ENCODE measurements at places on chromosomes 7 and 10.
A peak's percentile ranks its signal among the peaks of the same experiment; 100 is the strongest.

- no peak overlapping the region for H3K4me3 ChIP-seq
- DNase-seq, result no peak
- no peaks in the 10 kb centered on the region for H3K27me3 ChIP-seq
- H3K36me3 ChIP-seq, result no peaks in the 10 kb centered on the region
- H3K27ac ChIP-seq, result no peak overlapping the region
These were observed 136.6 kb upstream of the SVIL start for GRCh38 chr10:29771376-29771775.

GRCh38 chr7:129412501-129412900, 21.7 kb upstream of the STRIP2 start:
- no peaks in the 10 kb centered on the region for H3K27me3 ChIP-seq
- DNase-seq, result no peak
- H3K4me3 ChIP-seq, result no peak overlapping the region
- no peaks in the 10 kb centered on the region for H3K36me3 ChIP-seq

DNA sequence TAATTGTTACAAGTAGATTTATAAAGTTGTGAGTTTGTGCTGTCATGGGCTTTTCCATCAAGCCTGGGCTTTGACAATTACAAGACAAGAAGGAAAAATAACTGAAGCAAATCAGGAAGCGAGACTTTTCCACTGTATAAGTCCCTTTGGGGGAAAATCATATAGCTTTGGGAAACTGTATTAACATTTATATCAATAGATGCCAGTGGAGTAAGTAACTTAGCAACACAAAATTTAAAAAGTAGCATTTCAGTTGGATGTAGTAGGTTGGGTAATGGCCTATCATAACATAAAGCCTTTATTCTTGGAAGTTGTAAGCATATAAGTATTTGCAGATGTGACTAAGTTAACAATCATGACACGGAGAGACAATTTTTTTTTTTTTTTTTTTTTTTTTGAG, 931.1 kb downstream of the CNTNAP2 start:
- no peak overlapping the region for H3K4me3 ChIP-seq
- no peak overlapping the region for H3K27ac ChIP-seq
- no peak for DNase-seq

- DNase-seq, result peak; percentile 26
- H3K27me3 ChIP-seq, result no peaks in the 10 kb centered on the region
- no peak overlapping the region for H3K4me3 ChIP-seq
These were observed 305.1 kb upstream of the PITRM1 start for GRCh38 chr10:3477683-3478082.

DNA sequence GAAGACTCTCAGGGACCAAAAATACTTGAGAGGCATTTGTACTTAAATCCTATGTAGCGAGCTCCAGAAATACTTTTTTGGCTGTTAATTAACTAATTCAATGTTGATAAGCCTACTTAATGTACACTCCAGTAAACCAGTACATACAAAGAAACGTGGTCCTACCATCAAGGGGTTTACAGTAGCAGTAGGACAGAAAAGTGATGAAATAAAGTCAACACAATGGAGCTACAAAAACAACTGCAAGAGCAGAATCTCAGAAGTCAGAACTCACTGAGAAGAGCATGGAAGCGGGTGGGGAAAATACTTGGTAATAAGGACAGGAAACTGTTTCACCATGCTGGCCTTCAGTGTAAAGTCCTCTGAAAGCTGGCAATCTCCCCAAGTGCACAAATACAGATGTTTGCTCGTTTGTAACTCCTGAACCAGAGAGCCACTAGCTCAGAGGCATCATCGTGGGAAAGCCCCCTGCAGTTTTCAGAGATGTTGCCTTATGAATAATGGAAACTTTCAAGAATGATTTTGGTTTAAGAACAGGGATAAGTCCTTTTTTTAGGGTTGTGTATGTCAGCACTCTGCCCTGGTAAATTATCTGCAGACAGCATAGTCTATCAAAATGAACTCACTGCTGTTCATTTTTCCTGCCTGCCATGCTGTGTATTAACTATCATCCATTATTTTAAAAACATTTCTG, 233.2 kb downstream of the SORCS1 start:
- no peaks in the 10 kb centered on the region for H3K4me1 ChIP-seq
- no peak overlapping the region for H3K27ac ChIP-seq
- no peaks in the 10 kb centered on the region for H3K36me3 ChIP-seq
- H3K27me3 ChIP-seq, result no peaks in the 10 kb centered on the region

GRCh38 chr10:24223953-24224352, 15.0 kb downstream of the KIAA1217 start:
- no peak overlapping the region for H3K27ac ChIP-seq
- DNase-seq, result no peak
- no peaks in the 10 kb centered on the region for H3K36me3 ChIP-seq
- H3K27me3 ChIP-seq, result no peaks in the 10 kb centered on the region
- H3K4me1 ChIP-seq, result no peaks in the 10 kb centered on the region

DNA sequence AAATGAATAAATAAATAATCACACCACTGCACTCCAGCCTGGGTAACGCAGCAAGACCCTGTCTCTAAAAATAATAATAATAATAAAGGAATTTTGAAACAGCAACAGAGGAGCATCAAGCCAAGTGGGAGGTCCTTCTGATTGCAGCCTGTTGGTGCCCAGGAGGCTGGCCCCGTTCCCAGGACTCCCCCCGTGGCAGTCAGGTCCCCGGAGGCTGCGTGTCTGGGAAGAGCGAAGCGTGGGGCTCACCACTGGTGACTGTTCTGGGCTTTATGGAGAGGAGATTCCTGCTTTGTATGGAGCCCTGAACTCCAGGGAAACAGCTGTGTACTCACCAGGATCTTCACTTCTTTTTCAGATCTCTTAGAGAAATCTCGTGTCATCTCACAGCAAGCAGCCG, 19.3 kb upstream of the MYH16 start:
- no peaks in the 10 kb centered on the region for H3K36me3 ChIP-seq
- no peaks in the 10 kb centered on the region for H3K4me1 ChIP-seq
- no peak overlapping the region for H3K4me3 ChIP-seq
- no peaks in the 10 kb centered on the region for H3K27me3 ChIP-seq
- H3K27ac ChIP-seq, result no peak overlapping the region
- DNase-seq, result no peak

GRCh38 chr7:131532570-131533091, 23.8 kb downstream of the PODXL start:
- no peak overlapping the region for H3K27ac ChIP-seq
- no peaks in the 10 kb centered on the region for H3K27me3 ChIP-seq
- H3K36me3 ChIP-seq, result no peaks in the 10 kb centered on the region
- DNase-seq, result no peak
- peaks cover 9% of the 10 kb centered on the region for H3K4me1 ChIP-seq

DNA sequence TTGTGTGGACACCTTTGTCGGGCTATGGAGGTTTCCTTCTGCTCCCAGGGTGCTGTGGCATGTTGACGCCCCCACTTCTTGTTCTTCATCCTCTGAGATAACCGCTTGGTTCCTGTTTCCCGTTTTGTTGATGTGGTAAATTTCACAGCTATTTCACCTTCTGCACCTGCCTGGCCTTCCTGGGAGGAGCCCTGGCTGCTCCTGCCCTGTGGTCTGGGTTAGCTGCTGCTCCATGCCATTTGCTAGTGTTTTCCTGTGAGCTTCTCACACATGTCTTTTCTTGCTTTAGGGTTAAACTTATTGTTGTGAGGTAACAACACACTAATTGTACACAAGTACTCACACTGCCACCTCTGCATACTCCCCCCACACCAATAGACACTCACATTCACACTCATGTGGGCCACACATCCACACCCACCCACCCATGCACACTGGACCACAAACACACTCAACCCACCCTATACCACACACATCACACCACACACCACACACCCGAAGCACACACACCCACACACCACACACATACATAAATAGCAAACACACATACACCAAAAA, 46.5 kb upstream of the MSMB start:
- no peak overlapping the region for H3K27ac ChIP-seq
- no peaks in the 10 kb centered on the region for H3K27me3 ChIP-seq
- peaks cover 15% of the 10 kb centered on the region for H3K4me1 ChIP-seq
- H3K4me3 ChIP-seq, result no peak overlapping the region
- no peaks in the 10 kb centered on the region for H3K36me3 ChIP-seq

DNA sequence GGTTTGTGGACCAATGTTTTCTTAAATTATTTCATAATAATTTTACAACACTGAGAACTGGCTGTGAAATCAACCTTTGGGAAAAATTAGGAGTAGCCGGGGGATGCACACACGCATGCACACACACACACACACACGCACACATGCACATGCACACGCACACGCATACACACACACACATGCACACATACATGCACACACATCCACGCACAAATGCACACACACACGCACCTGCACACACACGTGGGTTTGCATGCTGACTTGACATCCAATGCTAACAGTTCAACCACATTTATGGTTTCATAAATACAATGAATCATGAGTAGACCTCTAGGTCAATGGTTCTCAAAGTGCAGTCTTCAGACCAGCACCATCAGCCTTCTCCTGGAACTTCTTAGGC, 354.1 kb downstream of the DPP6 start:
- no peak overlapping the region for H3K27ac ChIP-seq
- no peaks in the 10 kb centered on the region for H3K36me3 ChIP-seq
- no peak for DNase-seq
- H3K27me3 ChIP-seq, result no peaks in the 10 kb centered on the region

- H3K27me3 ChIP-seq, result peaks cover 4% of the 10 kb centered on the region
- no peaks in the 10 kb centered on the region for H3K4me1 ChIP-seq
- no peak overlapping the region for H3K27ac ChIP-seq
- no peak overlapping the region for H3K4me3 ChIP-seq
These were observed 186.0 kb upstream of the GDF10 start for GRCh38 chr10:47113907-47114500.

- H3K36me3 ChIP-seq, result no peaks in the 10 kb centered on the region
- no peak overlapping the region for H3K27ac ChIP-seq
- no peaks in the 10 kb centered on the region for H3K27me3 ChIP-seq
- no peak for DNase-seq
- H3K4me3 ChIP-seq, result no peak overlapping the region
These were observed 490.5 kb downstream of the PTPRN2 start for GRCh38 chr7:158097106-158097452.

DNA sequence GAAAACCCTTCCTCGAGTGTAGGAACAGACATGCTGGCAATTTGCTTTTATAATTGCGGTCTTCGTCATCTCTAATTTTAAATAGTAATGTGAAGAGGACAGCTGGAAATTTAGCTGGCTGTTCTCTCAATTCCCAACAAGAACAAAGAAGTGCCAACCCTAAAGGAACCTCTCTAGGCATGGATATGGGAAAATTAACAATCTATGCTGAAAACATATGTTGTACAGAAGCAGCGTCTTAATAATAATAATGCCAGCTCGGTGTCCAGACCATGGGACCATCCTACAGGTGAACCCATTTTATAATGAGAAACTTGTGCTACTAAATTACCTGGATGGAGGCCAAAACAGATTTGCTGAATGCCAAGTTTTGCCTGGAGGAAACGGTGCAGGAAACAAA, 641.4 kb upstream of the MGMT start:
- DNase-seq, result no peak
- no peak overlapping the region for H3K27ac ChIP-seq
- H3K4me1 ChIP-seq, result no peaks in the 10 kb centered on the region
- no peak overlapping the region for H3K4me3 ChIP-seq

- no peaks in the 10 kb centered on the region for H3K36me3 ChIP-seq
- no peak overlapping the region for H3K4me3 ChIP-seq
- no peak for DNase-seq
- H3K27me3 ChIP-seq, result no peaks in the 10 kb centered on the region
- H3K27ac ChIP-seq, result no peak overlapping the region
These were observed 37.8 kb downstream of the CLRN3 start for GRCh38 chr10:127854769-127855590.

DNA sequence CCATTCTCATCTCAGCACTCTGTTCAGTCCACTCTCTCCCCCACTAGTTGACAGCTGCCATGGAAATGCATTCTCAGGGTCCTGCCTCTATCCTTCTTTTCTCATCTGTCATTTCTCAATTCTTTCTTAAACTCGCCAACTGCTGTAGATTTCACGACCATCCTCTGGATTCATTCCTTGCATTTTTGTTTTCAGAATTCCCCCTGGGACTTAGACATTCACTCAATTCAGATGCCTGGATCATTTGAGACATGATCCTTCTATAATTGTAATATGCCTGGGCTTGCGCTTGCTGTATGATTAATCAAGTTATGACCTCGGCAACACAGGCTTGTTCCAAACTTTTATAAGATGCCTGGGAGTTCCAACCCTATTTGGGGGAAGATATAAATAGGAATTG, 104.5 kb downstream of the RAB11FIP2 start:
- no peak overlapping the region for H3K4me3 ChIP-seq
- no peaks in the 10 kb centered on the region for H3K4me1 ChIP-seq
- no peak overlapping the region for H3K27ac ChIP-seq

GRCh38 chr10:72637398-72637857, 11.5 kb upstream of the MICU1 start:
- no peak for DNase-seq
- no peak overlapping the region for H3K4me3 ChIP-seq
- no peaks in the 10 kb centered on the region for H3K36me3 ChIP-seq
- no peak overlapping the region for H3K27ac ChIP-seq
- H3K4me1 ChIP-seq, result peaks cover 5% of the 10 kb centered on the region
- no peaks in the 10 kb centered on the region for H3K27me3 ChIP-seq

DNA sequence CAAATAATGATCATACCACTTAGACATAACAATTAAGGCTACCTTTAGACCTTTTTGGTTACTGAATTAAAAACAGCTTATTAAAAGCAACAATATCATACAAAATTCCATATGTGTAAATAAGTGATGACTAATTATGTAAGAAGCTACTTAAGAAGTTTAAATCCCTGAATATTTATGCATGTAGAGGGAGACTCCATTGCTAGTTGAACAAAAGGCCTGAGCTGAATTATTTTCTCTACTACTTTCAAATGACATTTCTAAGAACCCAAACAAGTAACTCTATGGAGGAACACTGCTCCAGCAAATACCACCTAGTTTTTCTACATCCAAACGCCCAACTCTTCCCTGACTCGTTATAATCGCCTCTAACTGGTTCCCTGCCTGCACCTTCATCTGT, 31.5 kb downstream of the EPC1 start:
- H3K4me1 ChIP-seq, result peaks cover 12% of the 10 kb centered on the region
- H3K4me3 ChIP-seq, result no peak overlapping the region
- H3K27me3 ChIP-seq, result no peaks in the 10 kb centered on the region
- H3K27ac ChIP-seq, result no peak overlapping the region
- H3K36me3 ChIP-seq, result peaks cover 1% of the 10 kb centered on the region
- DNase-seq, result no peak

GRCh38 chr7:24729365-24730017, 27.8 kb downstream of the GSDME start:
- no peak overlapping the region for H3K4me3 ChIP-seq
- H3K27ac ChIP-seq, result no peak overlapping the region
- H3K4me1 ChIP-seq, result no peaks in the 10 kb centered on the region
- no peak for DNase-seq
- H3K36me3 ChIP-seq, result no peaks in the 10 kb centered on the region

- no peak overlapping the region for H3K27ac ChIP-seq
- H3K4me1 ChIP-seq, result no peaks in the 10 kb centered on the region
- no peaks in the 10 kb centered on the region for H3K27me3 ChIP-seq
- no peaks in the 10 kb centered on the region for H3K36me3 ChIP-seq
- H3K4me3 ChIP-seq, result no peak overlapping the region
These were observed 30.3 kb downstream of the ARL5B start for GRCh38 chr10:18689498-18689897.
